ENCODE measurements at places on chromosomes 3 and 15. TPM values are rescaled to one million over a fixed set of nuclear protein-coding genes. Genes with fewer than 3 reads are reported as not detected.

Gene KCTD6
- polyA plus RNA-seq, result 7.0 TPM

DNA sequence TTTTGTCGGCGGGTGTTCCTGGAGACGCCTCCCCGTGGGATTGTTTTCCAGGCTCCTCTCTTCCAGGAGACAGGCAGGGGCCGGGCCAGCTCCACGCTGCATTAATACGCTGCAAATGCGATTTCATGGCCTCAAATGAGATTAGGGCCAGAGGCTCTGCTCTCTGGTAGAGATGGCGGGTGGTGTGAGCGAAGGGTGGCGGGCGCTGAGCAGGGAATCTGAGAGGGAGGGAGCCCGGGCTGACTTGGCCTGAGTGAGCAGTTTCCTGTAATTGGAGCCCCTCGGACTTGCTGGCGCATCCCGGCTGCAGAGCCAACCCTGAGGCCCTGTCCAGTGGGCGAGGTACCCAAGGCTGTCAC, 7.4 kb upstream of the CCDC33 start:
- DNase-seq, result no peak

Gene IMPG2
- polyA plus RNA-seq, result 0.06 TPM

- no peak for DNase-seq
Measured at GRCh38 chr3:157311633-157312375, 124.8 kb upstream of the PTX3 start.

Gene ALDH1A2
- polyA plus RNA-seq, result 2.9 TPM

DNA sequence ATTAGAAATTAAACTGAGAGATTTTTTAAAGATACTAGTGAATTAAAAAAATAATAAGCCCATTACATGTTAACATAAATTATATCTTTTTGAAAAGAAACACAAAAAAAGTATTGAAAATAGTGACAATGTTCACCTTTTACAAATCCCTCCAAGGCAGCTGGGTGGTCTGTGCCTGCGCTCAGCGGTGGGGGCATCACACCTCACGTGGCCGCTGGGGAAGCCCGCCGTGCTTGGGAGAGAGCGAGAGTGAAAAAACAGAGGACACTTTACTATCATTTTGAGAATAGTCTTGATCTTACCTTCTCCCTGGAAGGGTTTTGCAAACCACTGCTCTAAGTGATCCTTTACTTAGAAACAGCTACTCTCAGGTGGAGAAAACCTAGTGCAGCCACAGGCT, 76.9 kb downstream of the CRTC3 start:
- DNase-seq, result no peak

DNA sequence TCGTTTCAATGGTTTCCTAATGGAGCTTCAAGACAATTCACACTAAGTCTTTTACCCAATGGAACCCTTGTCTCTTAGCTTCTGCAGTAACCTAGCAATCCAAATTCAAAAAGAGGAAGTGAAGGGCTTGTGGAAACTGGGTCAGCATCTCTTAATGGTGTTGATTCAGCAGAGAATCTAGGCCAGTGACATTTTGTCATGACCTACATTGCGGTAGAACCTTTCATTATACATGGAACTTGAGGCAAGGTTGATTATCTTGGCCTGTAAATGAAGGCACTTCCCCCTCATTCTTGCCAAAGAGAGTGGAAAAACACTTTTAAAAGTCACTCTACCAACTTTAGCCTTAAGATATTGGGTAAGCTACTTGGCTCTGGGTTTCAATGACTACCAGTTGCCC, 42.8 kb downstream of the C2CD4B start:
- DNase-seq, result no peak

DNA sequence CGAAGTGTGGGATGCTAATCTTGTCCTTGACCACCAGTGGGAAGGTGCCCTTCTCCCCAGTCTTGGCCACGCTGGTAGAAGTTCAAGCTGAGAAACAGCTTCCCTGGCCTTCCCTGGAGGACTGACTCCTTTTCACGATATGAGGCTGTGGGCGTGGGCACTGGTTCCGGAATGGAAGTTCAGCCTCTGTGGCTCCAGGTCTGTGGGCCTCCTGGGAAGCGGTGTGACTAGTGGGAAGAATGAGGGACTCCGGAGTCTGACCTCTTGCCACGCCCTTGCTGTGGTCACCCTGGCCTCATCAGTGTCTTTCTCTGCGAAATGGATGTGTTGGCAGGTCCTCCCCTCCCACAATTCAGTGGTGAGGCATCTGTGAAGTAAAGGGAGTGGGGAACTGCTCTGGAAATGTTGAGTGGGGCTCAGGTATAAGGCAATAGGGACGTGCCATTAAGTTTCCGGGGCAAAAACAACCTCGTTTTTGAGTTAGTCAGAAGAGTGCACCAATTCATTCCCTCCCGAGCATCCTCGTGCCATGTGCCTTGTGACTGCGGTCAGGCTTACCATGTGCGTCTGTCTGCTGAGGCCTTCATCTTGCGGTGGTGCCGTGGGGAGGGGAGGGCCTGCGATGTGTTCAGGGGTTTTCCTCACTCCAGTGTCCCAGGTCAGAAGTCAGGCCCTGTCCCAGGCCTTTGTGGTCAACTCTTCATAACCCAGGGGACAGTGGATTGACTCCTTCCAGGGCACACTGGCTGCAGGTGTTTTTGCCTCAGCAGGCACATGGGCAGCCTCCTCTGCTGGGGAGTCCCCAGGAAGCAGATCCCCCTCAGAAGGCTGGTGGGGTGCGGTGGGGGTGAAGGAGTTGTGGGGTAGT, 11.8 kb upstream of the SEC13 start:
- no peak for DNase-seq

Gene GOLGA8R
- 3.2 TPM for polyA plus RNA-seq

- DNase-seq, result no peak
Measured at GRCh38 chr3:159877924-159878323, 110.7 kb upstream of the IL12A start.

DNA sequence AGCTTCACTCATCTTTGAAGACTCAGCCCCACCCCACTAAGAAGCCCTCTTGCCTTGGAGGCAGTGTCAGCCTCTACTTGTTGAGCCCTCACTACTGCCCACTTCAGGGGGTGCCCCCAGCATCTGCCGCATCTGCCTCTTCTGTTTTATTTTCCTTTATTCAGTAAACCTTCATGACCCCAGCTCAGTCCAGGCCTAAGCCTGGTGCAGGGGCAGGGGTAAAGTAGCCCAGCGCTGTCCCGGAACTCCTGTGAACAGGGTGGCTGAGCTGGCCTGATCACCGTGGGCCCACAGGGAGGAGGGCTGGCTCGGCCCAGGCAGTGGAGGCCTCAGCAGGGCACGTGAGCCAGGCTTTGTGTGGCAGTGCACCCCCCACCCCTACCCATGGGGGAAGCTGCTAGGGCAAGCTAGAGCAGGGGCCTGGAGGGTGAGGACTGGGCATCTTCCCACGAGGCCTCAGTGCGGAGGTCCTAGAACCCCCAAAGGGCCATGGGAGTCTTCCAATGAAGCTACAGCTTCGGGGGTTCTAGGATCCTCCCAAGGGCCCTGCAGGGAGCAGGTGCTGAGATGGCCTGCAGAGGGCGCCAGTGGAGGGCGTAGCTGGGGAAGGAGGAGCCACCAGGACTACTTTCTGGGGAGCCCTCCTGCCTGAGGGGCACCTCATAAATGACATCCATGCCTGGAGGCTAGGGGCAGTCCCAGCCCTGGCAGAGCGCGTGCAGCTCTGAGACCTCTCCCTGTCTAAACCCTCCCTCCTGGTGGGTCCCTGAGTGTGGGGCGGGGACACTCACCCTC, 36.0 kb downstream of the TSPAN3 start:
- DNase-seq, result peak; percentile 19

DNA sequence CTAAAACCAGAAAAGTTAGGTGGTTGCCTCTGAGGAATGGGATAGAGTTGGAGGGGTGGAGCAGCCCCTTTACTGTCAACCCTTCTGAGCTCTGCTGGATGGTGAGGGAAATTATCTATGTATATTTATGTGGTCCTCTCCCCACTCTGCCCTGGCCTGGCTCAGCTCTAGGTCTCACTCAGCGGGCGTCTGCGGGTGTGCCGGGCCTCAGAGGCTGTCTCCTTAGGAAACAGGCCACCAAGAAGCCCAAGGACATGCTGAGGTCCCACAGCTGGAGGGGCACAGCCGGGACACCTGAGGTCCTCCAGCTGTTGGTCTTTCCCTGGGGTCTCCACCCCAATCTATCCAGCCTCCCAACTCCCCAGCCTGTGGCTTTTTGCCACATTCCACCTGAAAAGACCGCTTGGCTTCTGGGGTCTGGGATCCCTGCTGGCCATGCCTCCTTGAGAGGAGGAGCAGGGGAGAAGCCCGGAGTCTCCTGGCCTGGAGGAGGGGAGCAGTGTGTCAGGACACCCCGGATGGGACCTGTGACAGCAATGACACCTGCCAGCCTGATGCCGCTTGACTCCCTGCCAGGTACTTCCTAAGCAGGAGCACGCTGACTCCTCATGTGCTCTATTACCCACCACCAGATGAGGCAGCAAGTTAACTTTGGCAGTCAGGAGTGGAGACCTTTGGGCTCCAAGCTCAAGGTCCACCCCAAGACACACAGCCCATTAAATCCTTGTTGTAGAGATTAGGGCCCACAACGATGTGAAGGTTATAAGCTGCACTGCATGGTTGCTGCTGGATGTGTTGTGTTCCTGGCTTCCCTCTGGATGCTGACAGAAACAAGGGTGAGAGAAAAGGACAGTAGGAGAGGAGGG, at the start of gene SLC28A1:
SLC28A1 (plus strand) TSS at position 747 of the 866 bp plus-strand sequence. CDS start 3,099 bp downstream, outside the sequence.
- peak; percentile 55 for DNase-seq

DNA sequence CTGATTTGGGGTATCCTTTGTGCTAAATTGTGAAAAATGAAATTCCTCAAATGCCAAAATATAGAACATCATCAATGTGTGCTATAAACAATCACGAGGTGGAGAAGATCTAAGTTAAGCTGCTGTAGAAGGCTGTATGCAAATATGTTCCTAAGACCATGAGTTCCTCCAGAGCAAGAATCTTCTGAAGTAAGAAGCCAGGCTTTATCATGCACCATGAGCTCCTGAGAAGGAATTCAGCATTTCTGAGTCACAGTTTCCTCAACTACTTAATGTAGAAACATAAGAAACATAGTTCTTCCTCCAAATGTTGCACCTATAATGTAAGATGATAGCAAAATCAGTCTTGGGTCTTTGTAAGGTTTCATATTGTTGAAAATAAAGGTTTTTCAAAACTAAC, 241.7 kb upstream of the MDFIC2 start:
- DNase-seq, result no peak

DNA sequence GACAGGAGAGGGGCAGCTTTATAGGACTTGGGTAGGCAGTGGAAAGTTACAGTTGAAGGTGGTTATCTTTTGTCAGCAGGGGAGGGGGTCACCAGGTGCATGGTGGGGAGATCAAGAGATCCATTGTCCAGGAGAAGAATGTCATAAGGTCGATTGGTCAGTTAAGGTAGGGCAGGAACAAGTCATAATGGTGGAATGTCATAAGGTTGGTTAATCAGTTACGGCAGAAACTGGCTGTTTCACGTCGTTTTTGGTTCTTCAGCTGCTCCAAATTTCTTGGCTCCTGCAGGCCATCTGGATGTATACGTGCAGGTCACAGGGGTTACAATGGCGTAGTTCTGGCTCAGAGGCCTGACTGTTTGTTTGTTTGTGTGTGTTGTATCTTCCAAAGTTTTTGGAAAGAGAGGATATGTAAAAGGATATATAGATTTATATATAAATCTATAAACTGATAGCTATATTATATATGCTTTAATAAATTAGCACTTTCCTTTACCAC, 565.1 kb downstream of the ZNF385D start:
- DNase-seq, result no peak

DNA sequence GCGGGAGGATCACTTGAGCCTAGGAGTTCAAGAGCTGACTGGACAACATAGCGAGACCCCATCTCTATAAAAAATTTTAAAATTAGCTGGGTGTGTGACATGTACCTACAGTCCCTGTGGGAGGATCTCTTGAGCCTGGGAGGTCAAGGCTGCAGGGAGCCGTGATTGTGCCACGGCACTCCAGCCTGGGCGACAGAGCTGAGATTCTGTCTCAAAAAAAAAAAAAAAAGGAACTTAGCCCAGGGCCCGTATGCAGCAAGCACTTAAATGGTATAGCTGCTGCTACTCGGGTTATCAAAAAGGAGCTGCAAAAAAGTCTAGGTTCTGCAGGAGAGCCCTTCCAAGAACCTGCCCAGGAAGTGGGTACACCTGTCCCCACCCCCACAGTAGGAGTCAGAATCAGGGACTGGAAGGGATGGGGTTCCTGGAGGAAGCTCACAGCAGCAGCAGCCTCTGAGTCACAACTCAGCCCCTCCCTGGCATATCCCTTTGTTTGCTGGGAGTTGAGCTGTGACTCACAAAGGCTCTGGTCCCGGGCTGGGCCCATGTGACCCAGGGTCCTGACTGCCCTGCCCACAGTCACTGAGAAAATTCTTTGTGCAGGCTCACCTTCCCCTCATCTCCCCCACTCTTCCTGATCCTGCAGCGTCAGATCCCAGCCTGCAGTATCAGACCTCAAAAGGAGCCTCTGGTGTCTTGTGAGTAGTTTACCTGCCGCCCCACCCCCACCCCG, at the start of gene SPATA12:
SPATA12 (plus strand) TSS at position 576 of the 733 bp plus-strand sequence. CDS start 13,031 bp downstream, outside the sequence.
- peak; percentile 81 for DNase-seq

GRCh38 chr3:157409516-157409915, 27.1 kb upstream of the PTX3 start:
- no peak for DNase-seq

- DNase-seq, result no peak
Measured at GRCh38 chr3:44969154-44969827, 6.7 kb downstream of the ZDHHC3 start.

DNA sequence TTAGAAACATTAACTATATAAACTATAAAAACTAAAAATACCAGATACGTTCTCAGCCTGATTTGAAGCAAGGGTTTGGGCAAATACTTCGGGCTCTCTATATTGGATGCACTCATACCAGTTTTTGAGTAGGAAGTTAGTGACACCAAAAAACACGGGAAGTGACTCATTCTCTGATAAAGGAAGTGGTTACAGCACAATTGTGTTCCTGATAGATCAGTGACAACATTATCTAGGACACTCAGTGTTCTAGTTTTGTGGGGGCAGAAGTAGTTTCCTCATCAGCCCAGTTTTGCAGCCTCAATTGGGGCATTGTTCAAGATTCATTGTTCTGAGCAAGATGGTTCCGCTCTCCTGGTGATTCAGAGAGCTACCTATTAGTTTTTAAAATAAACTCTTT, 469.6 kb upstream of the DPPA4 start:
- DNase-seq, result no peak

- DNase-seq, result no peak
Measured at GRCh38 chr3:28799084-28799483, 450.5 kb upstream of the AZI2 start.

GRCh38 chr3:149553781-149554451, 79.4 kb downstream of the TM4SF4 start:
- peak; percentile 60 for DNase-seq

DNA sequence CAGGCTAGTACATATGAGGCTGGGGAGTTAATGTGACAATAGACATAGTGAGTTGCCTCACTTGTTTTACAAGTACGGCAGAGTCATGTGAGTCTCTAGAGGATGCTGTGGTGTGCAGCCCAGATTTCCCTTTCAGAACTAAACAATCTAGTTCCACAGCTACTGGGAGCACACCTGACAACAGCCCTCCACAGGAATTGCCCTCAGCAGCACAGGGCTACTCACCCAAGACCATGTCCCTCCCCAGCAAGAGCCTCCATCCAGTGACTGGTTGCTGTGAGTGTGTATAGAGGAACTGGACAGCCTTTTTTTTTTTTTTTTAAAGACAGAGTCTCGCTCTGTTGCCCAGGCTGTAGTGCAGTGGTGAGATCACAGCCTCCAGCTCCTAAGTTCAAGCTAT, 40.2 kb upstream of the UBE2E2 start:
- no peak for DNase-seq

All from heart left ventricle (tissue), 16 donors.